ENCODE measurements at places on chromosomes 16 and 17. TPM values are rescaled to one million over a fixed set of nuclear protein-coding genes. Genes with fewer than 3 reads are reported as not detected.

Gene KRT24
- total RNA-seq = not detected

Gene MYLK3
- 1.6 TPM for total RNA-seq

Gene OMG
- total RNA-seq = not detected

Gene DPEP2
- total RNA-seq = not detected

Gene CRYM
- 0.36 TPM for total RNA-seq

Gene CRYBA1
- total RNA-seq = 1.0 TPM

Gene SLC16A13
- total RNA-seq = 1.4 TPM

Data from neural progenitor cell (in vitro differentiated cells).